ENCODE measurements at places on chromosomes 12 and 14. TPM values are rescaled to one million over a fixed set of nuclear protein-coding genes. Genes with fewer than 3 reads are reported as not detected.

DNA sequence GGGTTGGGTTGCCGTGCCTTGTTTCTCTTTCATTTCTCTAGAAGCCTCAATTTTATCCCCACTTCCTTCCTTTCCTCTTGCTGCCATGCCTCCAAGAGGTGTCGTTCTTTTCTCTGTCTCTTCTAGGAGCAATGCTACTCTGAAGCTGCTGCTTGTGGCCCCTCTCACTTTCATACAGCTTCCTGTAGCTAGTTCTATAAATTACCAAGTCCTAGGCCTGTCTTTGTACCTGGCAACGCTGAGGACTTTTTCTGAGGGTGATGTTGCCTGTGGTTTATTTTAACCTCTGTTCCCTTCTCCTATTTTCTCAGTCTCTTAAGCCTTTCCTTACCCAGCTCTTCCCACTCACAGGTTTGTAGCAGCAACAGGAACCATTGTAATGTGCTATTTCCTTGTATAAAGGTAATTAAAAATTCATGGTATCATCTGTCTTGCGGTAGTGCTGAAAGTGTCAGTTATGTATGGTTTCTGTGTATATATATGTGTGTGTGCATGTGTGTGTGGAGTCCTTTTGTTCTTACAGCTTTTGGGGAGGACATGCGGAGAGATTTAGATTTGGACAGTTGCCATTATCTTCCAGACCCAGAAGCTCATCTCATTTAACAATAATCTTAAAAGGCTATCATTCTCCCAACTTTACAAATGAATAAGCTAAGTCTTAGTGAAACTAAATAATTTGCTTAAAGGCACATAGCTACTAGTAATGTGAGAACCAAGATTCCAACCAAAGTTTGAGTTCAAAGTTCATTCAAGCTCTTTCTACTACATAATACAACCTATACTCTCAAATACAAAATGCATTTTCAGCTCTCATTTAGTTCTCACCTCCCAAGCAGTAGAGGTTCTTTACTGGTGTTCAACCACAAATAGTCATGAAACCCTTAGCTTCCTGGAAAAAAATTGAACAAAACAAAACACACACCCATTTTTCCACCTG is 43.8 kb downstream of the DDHD1 start:
- no peak for DNase-seq

Gene PZP
- not detected for total RNA-seq

DNA sequence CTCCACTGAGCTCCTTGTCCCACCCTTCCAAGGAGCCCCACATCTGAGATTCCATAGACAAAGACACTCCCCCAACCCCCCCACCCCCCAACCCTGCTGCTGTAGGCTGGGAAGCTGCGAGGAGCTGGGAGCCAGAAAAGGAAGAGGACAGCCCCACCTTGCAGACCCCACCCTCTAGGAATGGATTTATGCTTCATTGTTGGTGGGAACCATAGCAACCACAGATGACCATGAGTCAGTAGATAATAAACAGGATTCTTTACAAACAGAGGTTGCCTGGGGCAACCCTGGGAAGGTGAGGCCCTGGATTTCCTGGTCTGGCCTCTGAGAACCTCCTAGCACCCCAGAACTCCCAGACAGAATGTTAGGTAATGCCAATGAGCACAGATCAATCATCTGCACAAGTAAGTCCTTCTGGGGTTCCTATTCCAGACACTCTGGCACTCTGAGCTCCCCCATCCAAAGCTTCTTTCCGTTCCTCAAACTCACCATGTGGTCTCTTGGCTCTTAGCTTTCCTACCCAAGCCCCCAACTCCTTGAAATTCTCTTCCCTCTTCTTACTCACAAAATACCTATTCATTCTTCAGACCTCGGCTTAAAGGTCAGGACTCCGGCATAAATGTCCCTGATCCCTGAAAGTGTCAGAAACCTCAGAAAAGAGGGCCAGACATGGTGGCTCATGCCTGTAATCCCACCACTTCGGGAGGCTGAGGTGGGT is 15.2 kb upstream of the PLEKHG6 start:
- DNase-seq = peak; percentile 99

DNA sequence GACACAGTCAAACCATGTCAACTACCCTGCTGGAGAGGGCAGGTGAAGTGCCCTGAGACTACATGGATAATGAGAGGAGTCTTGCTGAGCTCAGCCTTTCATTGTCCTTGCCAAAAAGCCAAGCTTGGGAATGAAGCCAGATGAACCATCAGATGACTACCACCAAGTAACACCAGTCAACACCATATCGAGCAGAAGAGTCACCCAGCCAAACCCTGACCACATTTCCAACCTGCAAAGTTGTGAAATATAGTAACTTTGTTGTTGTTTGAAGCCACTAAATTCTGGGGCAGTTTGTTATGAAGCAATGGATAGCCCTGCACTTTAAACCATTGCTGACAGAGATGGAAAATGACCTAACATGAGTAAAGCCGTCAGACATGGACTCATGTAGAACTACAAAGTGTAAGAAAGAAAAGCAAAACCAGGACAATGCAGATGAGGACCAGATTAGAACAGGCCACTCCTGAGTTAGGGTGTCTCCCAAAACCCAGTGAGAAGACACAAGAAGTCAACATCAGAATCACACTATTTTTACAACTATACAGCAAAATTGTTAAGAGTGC is 12.5 kb upstream of the CRADD start:
- DNase-seq = peak; percentile 62

Data from M059J (cell line).